ENCODE measurements at places on chromosomes 16 and 17.

DNA sequence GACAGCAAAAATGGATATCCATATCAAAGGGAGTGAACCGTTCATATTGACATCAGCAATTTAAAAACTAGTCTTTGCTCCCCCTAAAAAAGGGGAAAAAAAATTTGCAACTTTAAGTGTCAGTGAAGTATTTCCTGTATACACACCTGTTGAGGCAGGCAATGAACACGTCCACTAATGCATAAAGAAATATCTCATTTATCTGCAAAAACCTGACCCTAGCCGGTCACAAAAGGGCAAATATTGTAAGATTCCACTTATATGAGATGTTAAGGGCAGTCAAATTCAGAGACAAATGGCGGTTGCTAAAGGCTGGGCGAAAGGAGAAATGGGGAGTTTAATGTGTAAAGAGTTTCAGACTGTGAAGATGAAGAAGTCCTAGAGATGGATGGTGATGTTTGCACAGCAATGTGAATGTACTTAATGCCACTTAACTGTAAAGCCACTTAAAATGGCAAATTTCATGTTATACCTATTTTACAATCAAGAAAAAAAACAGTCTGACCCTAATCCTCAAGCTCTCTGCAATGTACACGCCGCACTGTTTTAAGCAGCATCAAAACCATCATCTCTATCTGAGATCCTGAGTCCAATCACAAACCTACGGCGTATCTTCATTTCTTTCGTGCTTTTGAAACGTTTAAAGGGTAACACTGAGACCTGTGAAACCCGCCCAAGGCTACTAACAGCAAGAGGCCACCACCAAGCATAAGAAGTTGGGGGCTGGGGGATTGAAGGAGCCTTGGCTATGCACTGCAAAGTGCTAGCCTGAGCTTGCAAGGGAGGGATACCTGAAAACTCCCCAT, 1.1 kb downstream of the PARN start:
- peak; percentile 8 for DNase-seq

DNA sequence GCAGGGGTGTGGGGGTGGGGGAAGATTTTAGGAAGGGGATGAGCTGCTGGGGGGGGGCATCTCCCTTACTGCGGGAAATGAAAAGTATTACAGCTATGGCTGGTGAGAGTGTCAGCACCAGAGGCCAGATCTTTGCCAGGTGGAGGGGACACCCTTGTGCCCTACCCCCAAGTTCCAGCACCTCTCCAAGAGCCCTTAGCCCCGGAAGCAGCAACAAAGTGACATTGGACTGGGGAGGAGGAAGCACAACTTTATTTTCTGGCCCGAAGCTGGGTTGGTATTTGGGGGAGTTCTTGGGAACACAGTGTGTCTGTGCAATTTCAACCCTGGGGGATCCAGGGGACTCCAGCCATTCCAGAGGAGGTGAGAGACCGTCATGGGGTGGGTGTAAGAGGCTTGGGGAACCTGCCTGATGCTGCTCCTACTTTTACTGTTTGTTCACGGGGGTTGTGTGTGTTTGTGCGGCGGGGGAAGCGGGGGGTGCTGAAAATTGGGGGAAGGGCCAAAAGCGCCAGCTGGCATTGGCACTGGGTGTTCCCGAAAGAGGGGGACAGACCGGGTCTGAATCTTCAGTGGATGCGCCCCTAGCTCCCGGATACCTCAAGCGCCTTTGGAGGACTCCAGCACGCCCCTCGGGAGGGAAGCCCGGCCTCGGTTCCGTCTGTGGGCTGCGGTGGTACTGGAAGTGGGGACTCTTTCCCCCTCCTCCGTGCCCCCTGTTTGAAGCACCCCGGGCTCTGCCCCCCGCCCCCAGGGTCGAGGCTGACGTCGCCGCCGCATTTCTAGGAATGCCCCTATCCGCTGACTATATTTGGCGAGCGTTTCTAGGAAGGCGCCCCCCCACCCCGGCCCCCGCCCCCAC, 230.3 kb downstream of the MRTFB start:
- peak; percentile 38 for DNase-seq

DNA sequence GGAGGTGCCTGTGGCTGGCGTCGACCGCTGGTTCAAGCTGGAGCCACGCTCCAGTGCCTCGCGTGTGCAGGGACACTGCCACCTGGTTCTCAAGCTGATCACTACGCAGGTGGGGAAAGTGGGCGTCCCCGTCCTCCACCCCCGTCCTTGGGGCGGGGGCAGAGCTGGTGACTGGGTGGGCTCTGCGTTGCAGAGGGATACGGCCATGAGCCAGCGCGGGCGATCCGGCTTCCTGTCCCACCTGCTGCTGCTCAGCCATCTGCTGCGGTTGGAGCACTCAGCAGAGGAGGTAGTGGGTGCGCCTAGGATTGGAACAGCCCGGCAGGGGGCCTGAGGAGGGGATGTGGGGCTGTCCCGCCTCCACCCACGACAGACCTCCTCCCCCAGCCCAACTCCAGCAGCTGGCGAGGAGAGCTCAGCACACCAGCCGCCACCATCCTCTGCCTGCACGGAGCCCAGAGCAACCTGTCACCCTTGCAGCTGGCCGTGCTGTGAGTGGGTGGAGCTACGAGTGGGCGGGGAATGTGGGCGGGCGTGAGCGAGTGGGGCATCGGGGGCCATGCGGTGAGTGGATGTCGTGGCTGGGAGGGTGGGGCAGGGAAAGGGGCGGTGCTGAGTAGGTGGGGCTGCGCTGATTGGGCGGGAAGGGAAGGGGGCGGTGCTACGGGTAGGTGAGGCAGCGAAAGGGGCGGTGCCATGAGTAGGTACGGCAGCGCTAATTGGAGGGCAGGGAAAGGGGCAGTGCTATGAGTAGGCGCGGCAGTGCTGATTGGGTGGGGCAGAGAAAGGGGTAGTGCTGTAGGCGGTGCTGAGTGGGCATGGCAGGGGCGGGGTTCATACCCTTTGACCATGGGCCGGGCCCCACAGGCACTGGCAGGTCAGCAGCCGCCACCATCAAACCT, 8.9 kb downstream of the TSR3 start:
- peak; percentile 83 for DNase-seq

DNA sequence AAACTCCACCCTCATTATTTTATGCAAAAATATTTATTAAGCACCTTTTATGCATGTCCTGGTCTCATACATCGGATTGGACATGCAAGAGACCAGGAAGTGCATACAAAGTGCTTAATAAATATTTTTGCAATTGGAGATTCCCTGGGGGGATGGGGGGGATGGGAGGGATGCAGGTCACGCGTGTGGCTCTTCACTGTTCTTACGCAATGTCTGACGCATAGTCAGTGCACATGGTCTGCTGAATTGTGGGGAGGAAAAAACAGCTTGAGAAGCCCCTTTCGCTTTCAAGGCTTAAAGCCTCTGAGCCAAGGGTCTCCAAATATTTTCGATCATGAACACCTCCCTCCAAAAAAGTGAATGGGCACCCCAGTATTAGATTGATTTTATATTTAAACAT, 96.7 kb upstream of the XYLT1 start:
- no peak for DNase-seq

DNA sequence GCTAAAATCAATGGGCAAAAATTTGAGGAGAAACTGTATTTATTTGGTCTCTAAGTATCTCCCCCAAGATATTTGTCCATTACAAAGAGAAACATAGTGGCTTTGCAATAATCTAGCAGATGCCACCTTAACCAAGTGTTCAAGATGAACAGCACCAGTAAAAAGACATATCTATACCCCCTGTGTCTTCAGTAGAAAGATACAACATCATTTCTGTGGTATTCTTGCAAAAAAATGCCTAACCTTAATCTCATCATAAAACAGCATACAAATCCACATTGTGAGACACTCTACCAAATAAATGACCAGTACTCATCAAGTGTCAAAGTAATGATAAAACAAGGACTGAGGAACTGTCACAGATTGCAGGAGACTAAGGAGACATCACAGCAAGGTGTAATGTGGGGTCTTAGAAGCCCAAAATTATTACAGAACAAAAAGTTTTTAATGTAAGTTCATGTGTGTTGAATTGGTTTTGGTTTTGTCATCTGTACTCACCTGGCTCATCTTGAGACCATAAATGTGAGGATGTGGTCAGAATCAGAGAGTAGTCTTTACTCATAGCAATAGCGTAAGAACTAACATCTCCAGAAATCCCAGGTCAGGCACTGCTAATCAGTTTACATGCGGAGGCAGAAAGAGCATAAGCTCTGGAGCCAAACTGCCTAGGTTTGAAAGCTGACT, 77.2 kb downstream of the AATF start:
- DNase-seq = no peak

GRCh38 chr17:72254808-72255449, 134.1 kb downstream of the SOX9 start:
- no peak for DNase-seq

GRCh38 chr16:8957063-8957397, 6.7 kb downstream of the USP7 start:
- DNase-seq = no peak

All from cardiac muscle cell (in vitro differentiated cells and primary cell).